HAP-1 (cell line): ENCODE measurements at places on chromosomes 2 and 18.
A peak's percentile ranks its signal among the peaks of the same experiment; 100 is the strongest.

DNA sequence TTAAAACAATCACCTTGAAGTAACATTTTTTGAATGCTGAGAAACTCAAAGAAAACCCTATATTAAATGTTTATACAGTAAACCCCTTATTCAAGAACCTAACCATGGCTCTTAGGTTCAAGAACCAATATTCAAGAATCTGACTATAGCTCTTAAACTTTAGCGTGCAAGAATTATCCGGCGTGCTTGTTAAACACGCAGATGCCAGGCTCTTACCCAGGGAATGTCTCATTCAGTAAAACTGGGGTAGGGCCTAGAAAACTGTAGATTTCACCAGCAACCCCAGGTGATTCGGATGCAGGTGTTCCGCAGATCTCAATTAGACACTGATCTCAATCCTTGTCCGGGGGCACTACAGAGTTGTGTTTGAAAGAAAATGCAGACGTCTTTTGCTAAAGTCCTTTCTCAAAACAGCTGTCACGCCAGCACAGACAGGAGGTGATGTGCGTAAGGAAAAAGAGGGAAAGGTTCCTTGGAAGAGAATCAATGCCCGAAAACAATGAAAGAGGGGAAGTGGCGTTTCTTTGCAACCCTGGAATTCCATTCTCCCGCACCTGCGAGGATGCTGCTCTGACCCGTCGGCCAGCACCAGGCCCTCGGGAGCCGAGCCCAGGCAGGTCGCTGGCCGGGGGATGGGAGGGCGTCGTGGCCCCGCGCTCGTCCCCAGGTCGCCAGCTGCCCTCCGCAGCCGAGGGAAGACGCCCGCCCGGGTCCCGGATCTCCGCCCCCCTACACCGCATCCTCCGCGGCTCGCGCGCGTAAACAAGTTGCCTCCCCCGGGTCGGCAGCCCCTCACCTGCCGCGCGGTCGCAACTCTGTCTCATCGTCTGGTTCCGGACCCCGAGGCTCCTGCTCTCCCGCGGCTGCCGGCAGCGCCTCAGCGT lies 851 bp downstream of the EIF2AK3 start:
- DNase-seq, result peak; percentile 6

DNA sequence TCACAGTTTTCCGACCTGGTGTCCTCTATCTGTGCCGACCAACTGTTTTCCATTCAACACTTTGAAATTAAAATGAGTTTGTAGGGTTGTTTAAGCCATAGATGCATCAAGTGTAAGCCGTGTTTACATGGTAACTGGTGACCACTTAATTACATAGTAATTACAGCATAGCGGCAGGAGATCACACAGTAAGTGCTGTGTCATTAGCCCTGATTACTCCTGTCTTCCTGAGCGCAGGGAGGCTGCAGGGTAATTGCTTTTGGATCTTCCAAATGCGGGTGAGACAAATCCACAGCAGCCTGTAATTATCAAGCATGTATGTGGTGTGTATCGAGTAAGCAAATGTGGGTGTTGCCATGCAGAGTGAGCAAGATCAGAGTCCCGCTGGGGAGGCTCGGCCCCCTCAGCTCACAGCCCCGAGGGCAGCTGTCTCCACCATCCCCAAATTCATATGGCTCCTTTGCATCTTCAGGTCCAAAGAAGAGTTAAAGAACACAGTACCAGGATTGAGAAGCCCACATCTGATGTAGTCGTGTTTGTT lies 71.5 kb upstream of the HDAC4 start:
- no peak for DNase-seq

GRCh38 chr2:177078416-177078815 lies 134.2 kb upstream of the HNRNPA3 start:
- DNase-seq, result no peak

DNA sequence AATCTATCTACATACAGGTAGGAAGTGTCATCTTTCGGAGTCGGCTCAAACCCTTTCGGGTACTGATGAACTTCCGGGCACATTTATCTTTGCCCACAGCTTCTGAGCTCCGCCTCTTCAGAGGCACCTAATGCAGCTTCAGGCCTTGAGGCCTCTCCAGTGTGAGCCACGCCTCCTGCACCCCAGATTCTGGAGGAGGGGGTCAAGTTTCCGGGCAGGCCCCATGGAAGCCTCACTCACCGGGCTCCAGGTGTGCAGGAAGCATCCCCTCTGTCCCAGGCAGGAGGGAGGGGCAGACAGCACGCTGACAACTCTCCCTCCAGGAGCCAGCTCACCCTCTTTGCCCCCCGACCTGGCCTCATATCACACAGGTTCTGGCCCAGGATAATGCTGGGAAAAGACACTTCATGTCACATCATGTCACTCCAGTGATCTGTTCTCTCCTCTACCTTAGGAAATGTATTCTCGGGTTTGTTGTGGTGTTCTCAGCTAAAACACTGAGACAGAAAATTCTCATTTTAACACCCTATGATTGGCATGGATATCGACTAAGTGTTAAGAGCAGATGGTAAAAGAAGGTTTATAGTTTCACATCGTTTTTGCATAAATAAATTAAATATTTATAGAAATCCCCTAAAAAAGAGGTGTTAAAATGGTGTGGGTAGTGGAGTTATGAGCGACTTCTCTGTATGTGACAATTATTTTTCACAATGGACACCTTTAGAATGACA lies 46.2 kb upstream of the COPS8 start:
- DNase-seq, result no peak

DNA sequence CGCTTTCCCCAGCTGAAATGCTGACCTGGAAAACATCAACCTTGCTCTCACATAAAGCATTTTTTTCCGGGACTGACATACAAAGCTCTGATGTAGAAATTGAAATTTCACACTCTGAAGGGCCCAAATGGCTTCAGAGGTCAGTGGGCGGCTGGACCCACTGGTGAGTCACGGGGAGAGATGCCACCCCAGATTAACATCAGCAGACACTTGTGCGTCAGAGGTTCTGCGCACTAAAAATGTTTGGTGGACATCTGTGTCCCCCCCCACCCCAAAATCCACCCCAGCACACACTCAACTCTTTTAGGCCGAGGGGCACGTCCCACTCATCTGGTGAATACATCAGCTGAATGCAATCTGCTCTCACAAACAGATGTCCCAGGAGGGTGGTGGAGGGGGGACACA lies 208.9 kb downstream of the ASB1 start:
- DNase-seq, result no peak

- DNase-seq, result no peak
Observed at GRCh38 chr18:40904295-40904694, 1050.7 kb upstream of the PIK3C3 start.

DNA sequence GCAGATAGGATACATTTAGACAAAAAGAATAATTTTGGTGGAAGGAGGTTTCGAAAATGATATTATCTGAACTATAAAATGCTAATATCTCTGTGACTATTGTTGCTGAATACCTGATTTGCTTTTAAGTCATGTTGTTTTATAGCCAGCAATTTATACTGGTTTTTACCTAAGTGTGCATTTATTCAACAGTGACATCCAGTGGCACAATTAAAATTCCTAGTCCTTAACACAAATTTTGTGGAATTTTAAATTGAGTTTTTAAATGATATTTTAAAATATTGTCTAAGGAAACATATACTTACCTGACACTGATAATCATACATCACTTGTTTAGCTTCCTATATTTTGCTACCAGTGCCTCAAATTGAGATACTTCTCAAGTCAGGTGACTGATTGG lies 144.8 kb downstream of the ARHGAP28 start:
- DNase-seq, result no peak

GRCh38 chr2:73917696-73918207 lies 8.9 kb upstream of the DGUOK start:
- DNase-seq, result no peak

GRCh38 chr2:230981704-230982103 lies 14.2 kb upstream of the SPATA3 start:
- no peak for DNase-seq

DNA sequence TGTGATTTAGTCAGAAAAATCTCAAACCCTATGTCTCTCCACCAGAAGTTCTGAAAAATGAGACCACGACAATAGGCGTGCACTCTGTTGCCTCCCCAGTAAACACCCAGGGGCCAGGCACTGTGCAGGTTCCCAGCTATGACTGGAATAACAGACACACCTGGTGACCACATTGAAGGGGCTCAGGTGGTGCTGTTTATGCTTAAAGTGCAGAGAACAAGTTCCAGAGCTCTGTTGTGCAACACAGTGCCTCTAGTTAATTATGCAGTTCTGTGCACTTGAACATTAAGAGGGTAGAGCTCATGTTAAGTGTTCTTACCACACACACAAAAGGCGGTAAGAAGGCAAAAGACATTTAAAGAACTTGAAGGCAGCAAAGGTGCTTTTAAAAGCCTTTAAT lies 52.6 kb upstream of the AFF3 start:
- DNase-seq, result no peak

GRCh38 chr2:150091846-150092245 lies 395.6 kb downstream of the RND3 start:
- DNase-seq, result no peak

- no peak for DNase-seq
Observed at GRCh38 chr18:59874166-59874565, 25.6 kb upstream of the PMAIP1 start.
